SIG-M5 (cell line): ENCODE measurements at places on chromosomes 4 and X.

- no peak for DNase-seq
These were observed 1.7 kb upstream of the METTL14 start for GRCh38 chr4:118683513-118683912.

GRCh38 chrX:7943600-7944245, 16.5 kb upstream of the PNPLA4 start:
- no peak for DNase-seq

GRCh38 chr4:171979461-171979860, 166.3 kb downstream of the GALNTL6 start:
- no peak for DNase-seq

GRCh38 chr4:73721909-73722308, 18.5 kb upstream of the CXCL8 start:
- no peak for DNase-seq

- no peak for DNase-seq
These were observed 812.4 kb downstream of the STPG2 start for GRCh38 chr4:97330917-97331316.

DNA sequence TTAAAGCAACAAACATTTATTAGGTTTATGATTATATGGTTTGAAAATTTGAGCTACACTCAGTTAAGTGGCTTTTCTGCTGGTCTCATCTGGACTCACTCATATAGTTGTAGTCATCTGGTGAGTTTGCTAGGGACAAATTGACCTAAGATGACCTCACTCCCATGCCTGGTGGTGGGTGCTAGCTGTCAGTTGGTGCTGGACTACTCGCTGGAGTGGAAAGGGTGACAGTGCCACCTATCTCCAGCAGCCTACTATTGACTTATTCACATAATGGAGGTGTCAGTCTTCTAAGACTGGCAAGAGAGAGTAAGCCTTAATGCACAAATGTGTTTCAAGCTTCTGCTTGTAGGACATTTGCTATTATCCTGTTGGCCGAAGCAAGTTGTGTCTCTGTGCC, 88.2 kb downstream of the TASL start:
- no peak for DNase-seq

DNA sequence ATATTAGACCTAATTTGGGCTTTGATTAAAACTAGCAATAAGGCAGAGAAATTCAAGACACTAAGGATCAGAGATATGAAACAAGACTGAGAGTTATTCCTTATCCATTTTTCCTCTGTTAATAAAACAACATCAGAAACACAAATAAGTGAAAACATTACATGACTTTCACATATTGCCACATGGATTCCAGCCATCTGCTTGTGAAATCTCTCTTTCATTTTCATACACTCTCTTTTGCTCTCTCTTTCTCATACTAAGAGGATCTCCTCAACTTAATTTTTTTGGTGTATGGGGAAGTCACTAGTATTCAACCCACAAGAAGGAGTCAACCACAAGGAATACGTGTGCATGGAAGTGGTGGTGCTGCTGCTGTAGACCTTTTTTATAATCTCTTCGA, 183.0 kb downstream of the LDB2 start:
- no peak for DNase-seq

- no peak for DNase-seq
These were observed 105.0 kb downstream of the SLC2A9 start for GRCh38 chr4:9916346-9916745.

DNA sequence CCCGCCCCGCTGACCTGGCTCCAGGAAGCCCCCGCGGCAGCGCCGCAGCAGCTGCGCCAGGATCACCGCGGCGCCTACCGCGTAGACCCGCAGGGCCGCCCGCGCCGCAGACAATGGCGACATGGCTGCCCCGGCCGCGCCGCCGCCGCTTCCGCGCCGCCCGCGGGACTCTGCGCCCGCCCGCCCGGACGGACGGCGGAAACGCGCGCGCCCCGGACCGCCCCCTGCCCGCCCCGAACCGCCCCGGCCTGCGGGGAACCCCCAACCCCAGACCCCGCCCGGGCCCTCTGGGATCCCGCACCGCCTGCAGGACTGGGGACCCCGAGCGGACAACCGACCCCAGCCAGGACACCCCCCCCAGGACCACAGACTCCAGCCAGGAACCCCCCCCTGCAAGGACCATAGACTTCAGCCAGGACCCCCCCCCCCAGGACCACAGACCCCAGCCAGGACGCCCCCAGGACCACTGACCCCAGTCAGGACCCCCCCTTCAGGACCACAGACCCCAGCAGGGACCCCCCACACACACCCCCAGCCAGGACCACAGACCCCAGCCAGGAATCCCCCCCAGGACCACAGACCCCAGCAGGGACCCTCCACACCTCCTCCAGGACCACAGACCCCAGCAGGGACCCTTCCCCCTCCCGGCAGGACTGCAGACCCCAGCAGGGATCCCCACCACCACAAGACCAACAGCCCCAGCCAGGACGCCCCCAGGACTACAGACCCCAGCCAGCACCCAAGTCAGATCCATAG, at the start of the genes DHRSX and ZBED1:
TSS of gene DHRSX (minus strand) at position 174 of the 756 bp plus-strand sequence. CDS start at position 123, 51 bp downstream.
TSS of gene ZBED1 (minus strand) at position 174 of the 756 bp plus-strand sequence. CDS start 10,257 bp downstream, outside the sequence.
- no peak for DNase-seq

- no peak for DNase-seq
These were observed 50.4 kb upstream of the CCDC160 start for GRCh38 chrX:134186362-134187121.
